ENCODE measurements at places on chromosomes 3 and 15.

DNA sequence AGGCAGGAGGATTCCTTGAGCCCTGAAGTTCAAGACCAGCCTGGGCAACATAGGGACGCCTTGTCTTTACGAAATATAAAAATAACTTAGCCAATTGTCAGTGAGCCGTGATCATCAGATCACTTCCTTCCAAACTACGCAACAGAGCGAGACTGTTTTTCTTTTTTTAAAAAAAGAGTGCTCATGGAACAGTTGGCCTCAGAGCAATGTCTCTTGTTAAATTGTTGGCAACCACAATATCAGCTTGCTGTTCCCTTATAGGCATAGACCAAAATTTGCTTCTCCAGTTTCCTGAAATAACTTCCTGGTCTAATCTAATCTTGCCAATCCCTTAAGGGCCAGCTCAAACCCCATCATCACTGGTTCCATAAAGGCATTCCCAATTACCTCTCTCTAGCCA is 93.3 kb upstream of the SLC4A7 start:
- no peak for DNase-seq

GRCh38 chr3:48684480-48685143 is 1.1 kb downstream of the NCKIPSD start:
- no peak for DNase-seq

- DNase-seq, result no peak
Measured at GRCh38 chr3:10702961-10703740, 112.9 kb upstream of the SLC6A11 start.

GRCh38 chr15:88654430-88655102 is 15.8 kb downstream of the ISG20 start:
- DNase-seq, result no peak

DNA sequence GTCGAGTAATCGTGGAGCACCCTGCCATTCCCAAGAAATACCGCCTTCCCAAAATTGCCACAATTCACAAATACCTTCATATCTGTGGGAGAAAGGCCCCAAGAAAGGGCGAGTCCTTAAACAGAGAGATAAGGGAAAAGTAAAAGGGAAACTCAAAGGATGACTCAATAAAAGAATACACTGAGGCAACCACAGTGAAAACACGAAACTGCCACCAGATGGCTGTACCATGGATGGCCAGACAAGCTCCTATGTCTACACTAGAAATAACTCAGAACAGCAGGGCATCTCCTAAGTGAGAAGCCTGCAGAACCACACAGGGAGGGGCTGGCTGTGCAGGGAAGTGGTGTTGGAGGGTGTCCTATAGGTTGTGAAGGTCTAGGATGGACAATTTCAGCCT is 25.0 kb downstream of the SRGAP3 start:
- no peak for DNase-seq

- peak; percentile 55 for DNase-seq
Measured at GRCh38 chr3:107938143-107938542, 152.7 kb downstream of the CD47 start.

- no peak for DNase-seq
Measured at GRCh38 chr3:128367761-128368160, 98.9 kb downstream of the DNAJB8 start.

GRCh38 chr3:71498543-71498942 is 85.0 kb downstream of the FOXP1 start:
- DNase-seq, result no peak

- peak; percentile 80 for DNase-seq
Measured at GRCh38 chr3:115512565-115513415, 110.5 kb upstream of the GAP43 start.

- peak; percentile 51 for DNase-seq
Measured at GRCh38 chr15:57559875-57560274, 31.8 kb upstream of the MYZAP start.

GRCh38 chr15:40102897-40103858 is 5.5 kb downstream of the BMF start:
- DNase-seq, result peak; percentile 90

DNA sequence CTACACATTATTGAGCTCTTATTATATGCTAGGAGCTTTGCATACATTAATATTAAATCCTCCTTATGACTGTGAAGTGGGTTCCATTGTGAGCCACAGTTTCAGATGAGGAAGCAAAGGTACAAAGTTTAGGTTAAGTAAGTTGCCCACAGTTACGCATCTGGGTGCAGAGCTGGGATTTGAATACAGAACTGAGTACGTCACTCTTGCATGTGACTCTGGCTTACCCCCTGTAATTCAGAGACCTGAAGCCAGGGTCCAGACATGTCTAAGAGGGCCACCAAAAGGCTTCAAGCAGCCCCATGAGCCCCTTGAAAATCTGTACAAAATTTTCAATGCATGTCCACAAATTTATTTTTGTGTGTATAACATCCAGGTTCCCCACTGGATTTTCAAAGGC is 71.8 kb downstream of the KLF15 start:
- DNase-seq, result no peak

DNA sequence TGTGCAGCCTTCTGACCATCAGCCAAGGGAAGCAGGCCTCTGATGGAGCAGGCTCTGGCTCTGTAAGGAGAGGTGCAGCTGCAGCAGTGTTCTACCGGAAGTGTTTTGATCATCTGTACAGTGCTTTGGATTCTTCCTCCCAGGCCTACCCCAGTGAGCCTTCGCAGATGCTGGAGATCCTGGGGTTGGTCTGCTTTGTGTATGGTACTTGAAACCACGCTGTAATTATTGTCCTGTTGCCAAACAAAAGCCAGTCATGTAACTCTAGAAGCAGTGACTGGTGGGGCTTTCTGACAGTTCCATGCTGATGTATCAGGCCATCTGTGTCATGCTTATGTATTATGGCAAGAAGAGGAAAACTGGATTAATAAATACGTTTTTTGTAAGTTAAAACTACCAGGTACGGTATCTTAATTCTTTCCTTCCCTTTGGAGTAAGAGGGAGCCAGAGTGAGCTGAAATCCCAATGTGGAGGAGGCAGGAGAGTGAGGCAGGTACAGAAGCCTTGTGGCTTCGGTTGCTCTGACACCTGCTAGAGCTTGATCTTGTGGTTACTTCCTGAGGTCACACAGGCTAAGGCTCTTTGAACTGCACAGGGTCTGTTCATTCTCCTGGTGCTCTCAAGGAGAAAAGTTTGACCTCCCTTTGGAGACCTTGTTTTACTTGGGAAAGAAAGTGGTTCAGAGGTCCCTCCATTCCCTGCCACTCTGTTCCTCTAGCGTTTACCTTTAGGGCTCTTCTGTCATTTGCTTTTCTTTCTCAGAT is 3.7 kb downstream of the TMEM42 start:
- DNase-seq, result peak; percentile 16

GRCh38 chr15:52104532-52105004 is 8.0 kb downstream of the BCL2L10 start:
- DNase-seq, result no peak

GRCh38 chr3:24917908-24918307 is 423.3 kb upstream of the THRB start:
- no peak for DNase-seq

DNA sequence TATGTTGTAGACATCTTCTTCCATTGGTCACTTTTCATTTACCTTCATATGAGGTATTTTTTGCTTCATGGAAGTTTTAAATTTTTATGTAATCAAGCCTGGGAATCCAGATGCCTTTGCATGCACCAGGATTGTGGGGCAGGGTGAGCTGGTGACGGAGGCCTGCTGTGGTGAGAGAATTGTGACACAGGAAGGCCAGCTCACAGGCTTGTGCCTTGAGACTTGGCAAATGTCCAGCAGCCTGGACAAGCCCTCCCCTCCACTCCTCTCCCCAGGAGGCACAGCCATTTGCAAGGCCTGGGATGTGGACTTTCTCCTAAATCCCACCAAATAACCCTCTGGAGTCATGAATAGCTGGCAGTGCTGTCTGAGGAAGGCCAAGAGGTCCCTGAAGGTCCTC is 67.4 kb downstream of the RHCG start:
- DNase-seq, result no peak

GRCh38 chr15:91522605-91523332 is 330.7 kb upstream of the SLCO3A1 start:
- DNase-seq, result peak; percentile 23

DNA sequence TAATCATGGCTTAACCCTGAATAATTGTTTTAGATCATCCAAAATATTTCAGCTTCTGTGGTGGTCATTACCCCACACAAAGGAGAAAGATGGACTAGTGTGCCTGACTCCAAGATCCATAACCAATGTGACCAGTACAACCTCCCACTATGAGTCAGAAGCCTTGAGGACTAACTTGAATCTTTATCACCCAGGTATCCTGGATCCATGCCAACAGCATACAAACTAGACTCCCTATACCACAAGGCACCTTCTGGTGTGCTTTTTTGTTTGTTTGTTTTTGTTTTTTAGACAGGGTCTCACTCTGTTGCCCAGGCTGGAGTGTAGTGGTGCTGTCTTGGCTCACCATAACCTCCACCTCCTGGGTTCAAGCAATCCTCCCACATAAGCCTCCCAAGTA is 317.7 kb downstream of the VPS13C start:
- no peak for DNase-seq

DNA sequence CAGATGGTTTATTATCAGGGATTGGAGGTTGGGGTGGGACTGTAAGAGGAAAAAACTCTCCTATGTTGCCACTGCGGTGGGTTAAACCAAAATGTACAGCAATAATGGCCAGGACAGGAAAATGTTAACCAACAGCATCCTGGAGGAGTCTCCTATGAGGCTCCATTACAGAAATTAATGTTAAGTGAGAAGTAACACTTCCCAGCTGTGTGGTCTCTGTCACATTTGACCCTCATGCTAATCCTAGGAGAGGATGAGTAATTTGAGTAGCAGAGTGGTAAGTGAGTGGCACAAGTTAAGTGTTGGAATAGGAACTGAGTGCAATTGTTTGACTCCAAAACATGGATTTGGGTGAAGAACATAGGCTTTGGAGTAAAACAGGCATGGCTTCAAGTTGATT is 39.0 kb downstream of the ARHGEF3 start:
- DNase-seq, result no peak

- no peak for DNase-seq
Measured at GRCh38 chr3:30263238-30263924, 343.0 kb upstream of the TGFBR2 start.

DNA sequence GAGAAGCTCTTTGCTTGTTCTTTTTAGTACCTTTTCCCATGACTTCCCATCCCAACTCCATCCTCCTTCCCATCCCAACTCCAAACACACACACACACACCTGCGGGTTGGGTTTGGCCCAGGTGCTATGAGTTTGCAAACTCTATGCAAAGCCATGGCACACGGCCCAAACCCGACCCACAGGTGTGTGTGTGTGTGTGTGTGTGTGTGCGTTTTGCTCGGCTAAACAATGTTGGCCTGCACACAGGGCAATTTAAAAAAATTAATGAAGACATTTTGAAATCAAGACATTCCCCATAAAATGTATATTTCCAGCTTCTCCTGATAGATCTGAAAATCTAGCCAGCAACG is 103.7 kb upstream of the TLE3 start:
- no peak for DNase-seq

DNA sequence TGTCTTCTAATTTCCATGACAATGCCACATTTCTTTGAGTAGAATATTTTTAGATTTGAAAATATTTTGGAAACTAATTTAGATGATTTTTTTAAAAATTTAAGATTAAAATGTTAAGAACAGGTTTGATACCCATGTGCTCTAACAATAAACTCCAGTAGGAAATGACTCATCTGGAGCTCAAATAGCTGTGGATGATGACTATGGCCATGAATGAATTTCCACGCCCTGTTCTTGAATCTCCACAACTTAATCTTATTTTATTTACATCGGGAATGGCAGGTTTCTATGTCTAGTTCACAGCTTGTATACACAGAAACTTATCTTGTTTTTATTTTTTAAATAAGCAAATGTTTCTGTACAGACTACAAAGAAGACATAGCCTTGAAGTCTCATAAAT is 726.8 kb downstream of the NAALADL2 start:
- DNase-seq, result no peak

DNA sequence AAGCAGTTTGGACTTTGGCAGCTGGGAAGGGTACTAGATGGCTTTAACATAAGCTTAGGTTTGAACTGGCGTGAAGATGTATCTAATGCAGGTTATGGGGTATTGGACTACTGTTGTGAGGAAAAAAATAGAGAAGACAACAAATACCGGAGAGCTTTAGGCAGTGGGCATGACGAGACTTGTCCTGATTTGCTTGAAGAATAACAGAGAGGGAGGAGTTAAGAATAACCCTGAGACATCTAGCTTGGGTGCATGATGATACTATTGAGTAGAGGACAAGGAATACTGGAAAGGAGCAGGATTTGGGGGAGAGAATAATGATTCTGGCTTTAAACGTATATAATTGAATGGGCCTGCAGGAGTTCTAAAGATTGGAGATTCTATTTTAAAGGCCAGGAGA is 249.5 kb upstream of the AZI2 start:
- DNase-seq, result no peak

GRCh38 chr3:188792793-188793192 is 379.0 kb upstream of the TPRG1 start:
- no peak for DNase-seq
